ENCODE measurements at places on chromosomes 3 and 15. TPM values are rescaled to one million over a fixed set of nuclear protein-coding genes. Genes with fewer than 3 reads are reported as not detected.

The TM4SF18 gene
- 2.4 TPM for total RNA-seq

The UPK1B gene
- total RNA-seq = 0.18 TPM

The ITPKA gene
- 5.7 TPM for total RNA-seq

The CP gene
- 1.7 TPM for total RNA-seq

The FSIP1 gene
- total RNA-seq = 0.79 TPM

The TMC3 gene
- not detected for total RNA-seq

The LARP6 gene
- 81.5 TPM for total RNA-seq

The HYAL3 gene
- total RNA-seq = 1.6 TPM

The CCDC54 gene
- not detected for total RNA-seq

The A4GNT gene
- not detected for total RNA-seq

- no peak for DNase-seq
These were observed 1.8 kb downstream of the LMCD1 start for GRCh38 chr3:8503461-8503860.

DNA sequence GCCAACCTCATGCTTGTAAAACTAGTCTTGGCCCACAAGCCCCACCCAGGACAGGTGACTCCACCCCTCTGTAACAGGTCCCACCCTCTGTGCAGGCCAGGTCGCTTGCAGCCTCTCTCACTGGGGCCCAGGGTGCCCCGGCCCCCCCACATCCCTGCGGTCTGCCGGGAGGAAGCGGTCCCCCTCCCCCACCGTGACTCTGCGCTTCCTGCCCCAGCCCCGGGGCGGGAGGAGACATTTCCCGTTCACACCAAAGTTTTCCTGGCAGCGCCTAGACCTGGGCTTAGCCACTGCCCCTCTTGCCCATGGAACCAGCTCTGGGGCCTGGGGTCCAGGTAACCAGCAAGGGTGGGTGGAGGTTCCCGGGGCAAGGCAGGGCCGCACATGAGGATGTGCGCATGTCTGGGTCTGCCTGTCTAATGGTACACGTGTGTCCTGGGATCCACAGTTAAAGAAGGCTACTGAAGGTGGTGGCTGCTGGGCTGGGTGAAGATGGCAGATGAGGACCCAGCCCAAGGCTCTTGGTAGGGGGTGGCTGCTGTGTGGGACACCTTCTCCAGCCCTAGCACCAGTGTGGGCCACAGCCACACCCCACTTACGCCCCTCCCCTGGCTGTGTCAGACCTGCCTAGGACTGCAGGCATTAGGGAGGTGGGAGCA lies 8.4 kb downstream of the NBEAL2 start:
- DNase-seq = no peak

- DNase-seq = no peak
These were observed 42.6 kb upstream of the SEMA6D start for GRCh38 chr15:47674586-47675232.

DNA sequence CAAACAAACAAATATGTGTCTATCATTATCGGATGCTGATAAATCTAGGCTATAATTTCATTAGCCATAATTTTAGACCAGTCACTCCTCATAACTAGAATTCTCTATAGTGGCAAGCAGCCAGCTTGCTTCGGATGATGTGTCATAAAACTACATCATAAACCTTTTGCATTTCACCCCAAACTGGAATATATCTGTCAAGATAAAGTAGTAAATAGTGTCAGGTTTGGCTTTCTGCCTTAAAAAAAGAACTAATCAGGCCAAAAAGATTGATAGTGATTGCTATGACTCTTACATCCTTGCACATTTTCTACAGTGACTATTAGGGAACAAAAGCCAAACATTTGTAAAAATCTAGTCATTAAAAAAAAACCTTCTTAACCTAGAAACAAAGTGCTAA lies 51.0 kb downstream of the DPPA2 start:
- no peak for DNase-seq

DNA sequence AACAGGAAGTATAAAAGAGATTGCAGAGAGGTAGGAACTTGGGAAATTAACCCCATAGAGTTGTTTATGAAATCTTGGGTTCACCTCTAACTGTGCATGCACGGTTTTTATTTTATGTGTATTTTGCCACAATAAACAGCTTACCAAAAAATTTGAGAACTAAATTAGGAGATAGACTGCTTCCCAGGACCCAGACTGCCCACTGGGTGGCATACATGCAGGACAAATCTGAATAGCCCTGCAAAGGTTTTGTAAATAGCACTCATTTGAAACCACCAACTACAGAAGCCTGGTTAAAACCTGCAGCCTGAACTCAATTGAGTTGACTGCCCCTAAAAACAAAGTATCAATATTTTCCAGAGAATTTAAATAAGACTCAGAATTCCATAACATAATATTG lies 96.4 kb upstream of the SLCO2A1 start:
- no peak for DNase-seq

GRCh38 chr15:65081758-65082157 lies 5.2 kb downstream of the KBTBD13 start:
- no peak for DNase-seq

- no peak for DNase-seq
These were observed 96.4 kb downstream of the TPRA1 start for GRCh38 chr3:127493924-127494646.

GRCh38 chr15:46946953-46947352 lies 770.4 kb upstream of the SEMA6D start:
- DNase-seq = no peak

GRCh38 chr15:85642693-85643066 lies 152.0 kb downstream of the KLHL25 start:
- DNase-seq = no peak

DNA sequence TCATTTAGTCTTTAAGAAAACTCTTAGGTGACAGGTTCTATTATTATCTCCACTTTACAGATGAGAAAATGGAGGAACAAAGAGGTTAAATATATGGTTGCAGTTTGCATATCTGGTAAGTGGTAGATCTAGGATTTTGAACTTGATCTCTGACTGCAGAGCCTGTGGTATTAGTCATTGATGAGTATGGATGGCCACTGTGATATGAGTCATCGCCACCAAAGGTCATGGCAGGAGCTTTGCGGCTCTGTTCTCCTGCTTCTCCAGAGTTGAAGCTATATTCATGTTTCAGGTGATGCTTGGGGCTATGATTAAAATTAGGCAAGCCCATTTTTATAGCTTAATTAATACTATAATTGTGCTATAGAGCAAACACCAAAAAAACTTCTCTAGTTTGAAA lies 306.2 kb upstream of the DPPA4 start:
- DNase-seq = no peak

DNA sequence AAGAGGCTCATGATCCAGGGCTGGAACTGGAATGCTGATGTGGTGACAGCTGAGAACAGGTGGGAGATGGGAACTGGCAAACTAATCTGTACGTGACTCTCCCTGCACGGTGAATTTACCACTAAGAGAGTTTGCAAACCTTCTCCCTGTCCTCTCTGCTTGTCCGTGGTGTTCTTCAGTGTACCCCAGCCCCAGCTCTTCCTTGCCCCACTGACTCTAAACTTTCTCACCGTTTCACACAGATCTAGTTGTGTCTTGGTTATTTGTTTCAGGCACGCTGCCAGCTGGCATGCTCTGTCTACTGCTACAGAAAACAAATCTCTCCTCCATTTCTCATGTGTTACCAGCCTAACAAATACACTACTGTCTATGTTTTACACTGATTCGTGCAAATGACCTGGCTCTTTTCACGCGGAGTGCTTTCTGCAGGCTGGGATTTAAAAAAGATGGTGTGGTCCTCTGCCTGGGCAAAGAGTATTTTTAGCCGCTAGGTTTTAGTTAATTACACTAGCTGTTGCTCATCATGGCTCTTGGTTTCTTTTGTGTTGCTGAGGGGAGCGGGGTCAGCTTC lies 192.7 kb upstream of the LRIG1 start:
- no peak for DNase-seq

GRCh38 chr15:61130950-61131942 lies 97.9 kb downstream of the RORA start:
- no peak for DNase-seq

- DNase-seq = no peak
These were observed 56.8 kb downstream of the CD86 start for GRCh38 chr3:122111974-122112373.

GRCh38 chr3:152105446-152105845 lies 163.3 kb upstream of the MBNL1 start:
- no peak for DNase-seq

- DNase-seq = no peak
These were observed 189.7 kb downstream of the OPA1 start for GRCh38 chr3:193782747-193783146.

DNA sequence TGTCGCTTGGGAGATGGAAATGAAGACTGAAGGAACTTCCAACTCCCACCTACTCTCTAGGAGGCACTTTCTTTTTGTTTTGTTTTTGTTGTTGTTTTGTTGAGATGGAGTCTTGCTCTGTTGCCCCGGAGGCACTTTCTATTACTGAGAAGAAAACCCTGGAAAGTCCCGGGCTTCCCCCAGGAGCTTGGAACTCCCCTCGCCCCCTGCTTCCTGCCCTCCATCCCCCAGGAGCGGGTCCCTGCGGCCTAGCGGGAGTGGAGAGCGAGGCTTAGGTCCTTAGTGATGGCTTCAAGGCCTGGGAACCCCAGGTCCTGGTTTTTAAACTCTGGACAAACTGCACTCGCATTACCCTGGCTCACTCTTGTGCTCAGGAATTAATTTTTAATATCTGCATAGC lies 195.7 kb downstream of the OCA2 start:
- no peak for DNase-seq

DNA sequence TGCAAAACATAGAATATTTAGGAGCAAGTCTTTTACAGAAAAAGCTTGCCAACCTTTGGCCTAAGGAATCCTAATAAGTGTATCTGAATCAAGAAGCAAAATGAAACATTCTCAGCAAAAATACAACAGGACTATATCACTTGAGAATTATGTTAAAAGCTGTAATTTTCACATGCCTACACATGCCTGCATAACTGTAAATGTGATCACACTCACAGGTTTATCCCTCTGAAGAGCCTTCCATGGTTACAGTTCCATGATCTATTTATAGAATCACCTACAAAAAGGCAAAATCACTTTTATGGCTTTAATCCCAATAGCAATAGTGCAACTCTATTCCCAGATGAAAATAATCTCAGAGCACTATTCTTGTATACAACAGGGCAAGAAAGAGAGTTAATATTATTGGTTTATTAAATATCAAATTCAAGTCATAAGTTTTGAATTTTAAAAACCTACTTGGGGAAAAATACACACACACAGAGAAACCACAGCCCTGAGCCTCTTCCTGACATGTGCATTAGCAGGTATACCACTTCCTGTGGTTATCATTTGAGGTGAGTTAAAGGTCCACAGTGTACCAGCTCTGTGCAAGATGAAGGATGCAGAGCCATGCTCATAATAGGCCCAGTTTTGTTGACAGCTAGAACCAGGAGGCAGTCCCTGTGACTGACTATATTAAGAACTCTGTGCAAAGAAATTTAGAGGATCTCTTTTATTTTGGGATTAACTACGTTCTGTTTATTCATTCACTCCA lies 252.5 kb upstream of the TGFBR2 start:
- no peak for DNase-seq

DNA sequence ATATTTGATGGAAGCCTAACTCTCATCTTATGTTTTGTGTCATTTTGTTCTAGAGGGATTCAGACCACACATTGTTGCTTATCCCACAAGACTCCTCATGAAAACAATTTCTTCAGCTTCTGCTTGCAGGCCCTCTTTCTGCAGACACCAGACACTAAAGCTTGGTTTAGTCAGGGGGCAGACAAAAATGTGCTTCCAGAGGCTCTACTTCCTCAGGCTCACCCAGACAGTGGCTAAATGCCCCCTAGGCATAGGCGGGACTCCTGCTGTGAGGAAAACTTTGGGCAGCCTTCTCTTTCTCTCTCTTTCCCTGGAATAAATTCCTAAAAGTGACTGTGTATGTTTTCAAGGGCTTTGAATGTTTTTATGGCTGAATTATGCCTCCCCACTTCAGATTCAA lies 435.4 kb upstream of the ATP11B start:
- peak; percentile 62 for DNase-seq

GRCh38 chr3:180828723-180829408 lies 83.6 kb upstream of the FXR1 start:
- no peak for DNase-seq

- DNase-seq = no peak
These were observed 67.9 kb downstream of the CYFIP1 start for GRCh38 chr15:22912256-22912655.

DNA sequence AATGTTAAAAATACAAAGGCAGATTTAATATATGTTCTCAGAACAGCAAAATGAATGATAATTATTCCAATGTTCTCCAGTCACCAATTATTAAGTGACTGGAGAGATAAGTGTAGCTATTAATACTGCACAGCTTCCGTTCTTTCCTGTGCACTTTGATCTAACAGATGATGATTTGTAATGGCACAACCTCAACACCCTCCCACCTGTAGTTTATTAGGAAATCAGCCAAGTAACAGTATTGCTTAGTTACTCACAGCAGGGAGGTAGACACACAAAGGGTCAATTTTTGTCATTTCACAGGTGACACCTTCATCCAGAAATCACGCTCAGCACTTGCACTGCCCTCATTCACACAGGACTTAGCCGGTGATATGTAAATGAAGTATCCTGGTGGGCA lies 688.1 kb downstream of the EPHA3 start:
- no peak for DNase-seq

DNA sequence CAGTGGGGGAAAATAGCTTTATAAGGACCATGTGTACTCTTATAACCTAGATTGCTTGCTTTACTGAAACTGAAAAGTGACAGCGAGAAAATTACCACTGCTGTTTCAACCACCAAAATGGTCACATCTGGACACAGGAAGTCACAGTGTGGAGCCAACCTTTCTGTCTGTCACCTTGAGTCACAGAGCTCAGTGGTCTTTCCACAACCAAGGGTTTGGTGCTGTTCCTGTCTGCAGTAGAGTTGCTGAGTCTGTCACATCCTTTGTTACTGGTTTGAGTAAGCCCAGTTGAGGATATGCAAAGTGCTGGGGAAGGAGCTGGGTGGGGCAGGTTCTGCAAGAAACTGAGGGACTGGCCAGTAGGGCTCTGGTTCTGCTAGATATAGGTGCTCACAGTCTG lies 139.1 kb upstream of the EIF1B start:
- no peak for DNase-seq

DNA sequence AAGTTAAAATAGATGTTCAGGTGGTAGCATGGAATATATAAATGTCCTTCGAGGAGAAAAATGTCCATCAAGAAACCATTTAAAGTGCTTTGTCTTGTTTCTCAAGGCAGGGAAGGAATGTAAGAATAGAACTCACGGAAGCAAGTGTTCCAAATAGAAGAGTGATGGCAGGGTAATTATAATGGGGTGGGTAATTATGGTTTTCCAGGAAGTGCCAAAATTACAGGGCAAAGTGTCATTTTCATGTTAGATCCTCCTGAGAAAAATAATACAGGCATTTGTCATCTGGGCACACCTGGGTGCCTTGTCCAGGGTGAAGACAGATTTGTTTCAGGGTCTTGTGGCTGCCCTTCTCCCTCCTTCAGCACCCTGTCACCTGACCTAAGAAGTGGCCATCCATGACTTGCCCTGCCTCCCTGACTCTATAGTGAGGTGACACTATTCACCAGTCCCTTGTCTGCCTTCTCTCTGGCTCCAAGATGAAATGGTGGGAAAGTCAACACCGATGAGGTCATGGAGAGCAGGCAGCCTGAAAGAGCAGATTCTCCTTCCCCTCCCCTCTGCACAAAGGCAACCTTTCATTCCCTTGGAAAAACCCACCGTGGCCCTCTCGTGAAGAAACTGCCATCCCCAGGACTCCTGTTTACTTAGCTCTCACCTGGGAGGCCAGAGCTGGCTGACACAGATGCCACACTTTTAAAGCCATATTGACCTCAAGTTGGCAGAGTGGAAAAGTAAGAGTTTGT lies 45.1 kb upstream of the AMOTL2 start:
- no peak for DNase-seq

- no peak for DNase-seq
These were observed 214.5 kb upstream of the ROPN1 start for GRCh38 chr3:124206225-124207055.

GRCh38 chr15:63597038-63597790 lies at the start of gene FBXL22:
FBXL22 (plus strand) TSS chr15:63597387; CDS start chr15:63597393, 6 bp downstream.
- DNase-seq = peak; percentile 44
